Omental fat pad (tissue), 4 donors: ENCODE measurements at places on chromosomes 12 and 14. TPM values are rescaled to one million over a fixed set of nuclear protein-coding genes. Genes with fewer than 3 reads are reported as not detected.

GRCh38 chr14:70713511-70713916, 71.8 kb downstream of the TTC9 start:
- no peak for DNase-seq

- no peak for DNase-seq
Observed at GRCh38 chr12:9244894-9245293, 36.7 kb upstream of the PZP start.

GRCh38 chr12:15273896-15274295, 48.4 kb upstream of the PTPRO start:
- DNase-seq, result no peak

GRCh38 chr12:48422060-48422459, 50.3 kb upstream of the ANP32D start:
- no peak for DNase-seq

- no peak for DNase-seq
Observed at GRCh38 chr12:100058482-100059029, 73.8 kb upstream of the ANKS1B start.

GRCh38 chr12:62686938-62687337, 220.3 kb downstream of the MON2 start:
- DNase-seq, result no peak

- no peak for DNase-seq
Observed at GRCh38 chr14:70043001-70043400, 145.8 kb downstream of the SLC8A3 start.

DNA sequence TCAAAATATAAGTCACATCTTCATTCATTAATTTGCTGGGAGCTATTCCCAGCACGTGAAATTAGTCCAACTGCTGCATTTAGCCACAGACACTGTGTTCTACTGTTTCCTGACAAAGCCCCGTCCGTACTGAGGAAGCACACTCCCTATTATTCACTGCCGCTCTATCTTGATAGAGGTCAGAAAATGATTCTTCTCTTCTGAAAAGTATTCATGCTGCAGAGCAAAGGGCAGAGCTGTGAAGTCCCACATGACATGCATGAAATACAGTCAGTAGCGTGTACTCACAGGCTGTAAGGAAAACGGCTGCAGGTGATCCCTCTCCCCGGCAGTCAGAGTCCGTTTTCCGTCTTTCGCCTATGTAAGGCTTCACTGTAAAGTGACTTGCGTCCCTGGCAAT, 302.5 kb upstream of the FKBP4 start:
- DNase-seq, result no peak

DNA sequence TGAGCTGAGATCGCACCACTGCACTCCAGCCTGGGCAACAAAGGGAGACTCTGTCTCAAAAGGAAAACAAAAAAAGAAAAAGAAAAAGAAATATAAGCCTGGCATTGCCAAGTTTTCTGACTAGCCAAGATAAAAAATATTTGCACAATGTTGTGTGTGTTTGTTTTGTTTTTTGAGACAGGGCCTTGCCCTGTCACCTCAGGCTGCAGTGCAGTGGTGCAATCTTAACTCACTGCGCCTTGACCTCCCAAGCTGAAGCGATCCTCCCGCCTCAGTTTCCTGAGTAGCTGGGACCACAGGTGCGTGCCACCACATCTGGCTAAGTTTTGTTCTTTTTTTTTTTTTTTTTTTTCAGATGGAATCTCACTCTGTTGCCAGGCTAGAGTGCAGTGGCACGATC, 5.5 kb upstream of the C12orf43 start:
- DNase-seq, result no peak

DNA sequence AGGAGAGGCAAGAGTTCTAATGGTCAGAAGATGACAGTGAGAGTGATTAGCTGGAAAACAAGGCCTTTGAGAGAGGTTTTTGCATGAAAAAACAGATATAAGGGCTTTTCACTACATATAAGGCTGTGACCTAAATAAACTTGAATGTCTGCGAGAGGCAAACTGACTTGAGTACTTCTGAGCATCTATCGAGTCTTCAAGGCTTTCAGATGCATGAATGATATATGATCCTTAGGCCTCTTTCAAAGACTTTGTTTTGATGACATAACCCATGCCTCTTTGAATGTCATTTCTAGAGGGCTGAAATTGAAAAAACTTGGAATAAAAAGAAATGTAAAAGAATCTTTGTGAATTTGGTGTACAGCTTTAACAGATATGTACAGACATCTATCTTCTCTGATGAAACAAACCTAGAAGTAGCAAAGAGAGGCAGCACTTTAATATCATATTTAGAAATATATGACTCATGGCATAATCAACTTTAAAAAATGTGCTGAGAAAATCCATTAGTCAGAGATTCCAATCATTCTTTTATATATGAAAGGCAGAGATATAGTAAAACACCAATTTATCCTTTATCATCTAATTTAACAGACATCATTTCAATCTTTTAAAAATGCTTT, 72.6 kb downstream of the PPM1H start:
- no peak for DNase-seq

DNA sequence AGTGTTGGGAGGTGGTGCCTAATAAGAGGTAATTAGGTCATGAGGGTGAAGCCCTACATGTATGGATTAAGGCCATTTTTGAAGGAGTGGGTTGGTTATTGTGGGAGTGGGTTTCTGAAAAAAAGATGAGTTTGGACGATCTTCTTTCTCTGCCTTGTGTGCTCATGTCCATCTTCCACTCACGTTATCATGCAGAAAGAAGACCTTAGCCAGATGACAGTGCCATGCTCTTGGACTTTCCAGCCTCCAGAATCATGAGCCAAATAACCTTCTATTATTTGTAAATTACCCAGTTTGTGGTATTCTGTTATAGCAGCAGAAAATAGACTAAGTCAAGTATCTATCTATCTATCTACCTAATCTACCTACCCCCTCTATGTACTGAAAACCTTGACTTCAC, 71.9 kb downstream of the SDR9C7 start:
- DNase-seq, result no peak

DNA sequence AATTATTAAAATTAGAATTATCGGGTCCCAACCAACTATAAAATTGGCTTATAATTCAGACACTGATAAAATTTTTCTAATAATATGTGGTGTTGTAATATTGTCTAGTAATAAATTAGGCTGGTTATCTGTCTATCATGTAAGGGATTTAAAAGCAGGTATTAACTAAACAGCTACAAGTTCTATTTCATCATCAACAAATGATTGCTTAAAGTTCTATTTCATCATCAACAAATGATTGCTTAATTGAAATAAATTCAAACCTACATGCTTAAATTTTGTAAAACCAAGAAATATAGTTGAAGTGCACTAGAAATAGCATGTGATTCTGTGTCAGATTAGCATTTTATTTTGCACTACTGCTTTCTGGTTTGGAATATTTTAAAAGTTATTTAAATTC, 34.1 kb downstream of the SLCO1A2 start:
- DNase-seq, result no peak

DNA sequence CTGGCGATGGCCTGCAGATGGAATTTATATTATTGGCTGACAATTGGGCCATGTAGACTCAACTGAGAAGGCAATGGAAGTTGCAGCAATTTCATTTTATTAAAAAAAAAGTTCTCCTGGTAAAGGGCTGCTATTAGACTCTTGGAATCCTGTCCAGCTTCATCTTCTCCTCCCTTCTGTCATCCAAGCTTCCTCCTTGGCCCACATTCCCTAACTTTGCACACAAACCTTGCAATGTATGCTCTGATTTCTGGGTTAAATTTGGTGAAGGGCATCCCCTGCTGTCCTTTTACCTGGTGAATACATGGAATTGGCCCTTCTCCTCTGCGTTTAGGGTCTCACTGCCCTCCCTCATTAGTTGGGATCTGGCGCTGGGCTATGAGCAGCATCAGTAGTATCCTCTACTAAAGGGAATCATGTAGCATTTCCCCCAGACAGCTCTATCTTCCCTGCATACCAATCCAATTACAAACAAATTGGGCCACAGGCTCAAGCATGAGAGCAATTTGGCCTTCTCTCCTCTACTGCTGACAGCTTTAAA, 336.9 kb downstream of the BMP4 start:
- no peak for DNase-seq

DNA sequence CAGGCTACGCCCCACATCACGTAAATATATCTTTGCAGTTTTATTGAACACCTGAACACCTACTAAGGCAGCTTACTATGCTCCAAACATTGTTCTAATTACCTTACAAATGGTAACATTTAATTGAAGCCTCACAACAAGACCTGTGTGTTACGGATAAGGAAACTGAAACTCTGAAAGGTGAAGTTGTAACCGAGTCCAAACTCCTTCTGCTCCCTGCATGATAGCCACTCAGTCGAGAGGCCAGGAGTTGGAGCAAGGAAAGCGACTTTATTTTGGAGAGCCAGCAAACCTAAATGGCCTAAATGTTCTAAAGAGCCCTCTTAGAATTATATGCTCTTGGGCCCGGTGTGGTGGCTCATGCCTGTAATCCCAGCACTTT, 12.6 kb upstream of the TRPV4 start:
- no peak for DNase-seq

DNA sequence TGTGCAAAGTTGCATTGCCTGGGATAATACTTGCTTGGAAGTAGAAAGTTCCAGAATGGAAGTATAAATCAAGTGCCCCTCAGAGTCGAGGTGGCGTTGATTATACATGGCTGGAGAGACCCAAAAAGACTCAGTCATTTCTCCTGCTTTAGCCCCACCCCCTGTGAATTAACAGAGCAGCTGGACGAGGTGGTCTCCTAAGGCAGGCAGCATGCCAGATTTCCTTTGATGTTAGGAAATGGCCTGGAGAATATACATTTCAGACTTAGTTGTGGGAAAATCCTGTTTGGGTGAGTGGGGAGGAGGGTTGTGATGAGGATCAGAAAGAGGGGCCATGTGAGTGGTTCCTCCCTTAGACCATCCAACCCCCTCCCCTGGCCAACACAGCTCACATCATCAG, 406.1 kb upstream of the TMPO start:
- no peak for DNase-seq

GRCh38 chr12:75921622-75922289, 109.8 kb downstream of the PHLDA1 start:
- no peak for DNase-seq

DNA sequence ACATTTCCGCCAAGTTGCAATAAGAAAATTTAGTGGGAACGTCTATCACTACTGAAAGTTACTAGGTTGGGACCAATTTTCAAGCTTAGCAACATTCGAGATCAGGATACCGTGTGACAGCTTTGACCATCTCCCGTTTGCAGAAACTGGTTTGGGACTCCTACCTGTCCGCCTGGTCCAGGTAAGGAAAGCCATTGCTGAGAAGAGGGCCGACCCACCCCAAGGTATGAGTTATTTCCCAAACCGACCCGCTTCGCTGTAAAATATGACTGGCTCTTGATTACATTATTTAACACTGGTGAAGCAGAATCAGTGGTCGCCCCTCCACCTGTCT, 271 bp downstream of the DNAI7 start:
- no peak for DNase-seq

DNA sequence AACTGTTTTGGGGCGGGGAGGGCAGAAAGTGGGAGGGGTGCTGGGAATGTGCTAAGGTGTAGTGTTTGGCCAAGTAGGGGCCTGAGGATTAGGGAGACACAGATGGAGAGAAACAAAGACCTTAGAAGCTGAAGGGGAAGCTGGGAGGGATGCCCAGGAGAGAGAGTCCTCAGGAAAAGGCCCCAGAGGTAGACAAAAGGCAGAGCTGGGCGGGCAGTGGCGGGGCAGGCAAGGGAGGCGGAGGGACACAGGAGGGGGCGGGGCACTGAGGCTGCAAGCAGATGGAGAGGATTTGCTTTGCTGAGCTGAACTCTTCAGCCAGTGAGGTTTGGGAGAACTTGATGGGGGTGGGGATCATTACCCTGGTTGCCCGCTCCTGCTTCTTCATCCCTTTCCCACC, 2.8 kb downstream of the PTMS start:
- DNase-seq, result no peak

DNA sequence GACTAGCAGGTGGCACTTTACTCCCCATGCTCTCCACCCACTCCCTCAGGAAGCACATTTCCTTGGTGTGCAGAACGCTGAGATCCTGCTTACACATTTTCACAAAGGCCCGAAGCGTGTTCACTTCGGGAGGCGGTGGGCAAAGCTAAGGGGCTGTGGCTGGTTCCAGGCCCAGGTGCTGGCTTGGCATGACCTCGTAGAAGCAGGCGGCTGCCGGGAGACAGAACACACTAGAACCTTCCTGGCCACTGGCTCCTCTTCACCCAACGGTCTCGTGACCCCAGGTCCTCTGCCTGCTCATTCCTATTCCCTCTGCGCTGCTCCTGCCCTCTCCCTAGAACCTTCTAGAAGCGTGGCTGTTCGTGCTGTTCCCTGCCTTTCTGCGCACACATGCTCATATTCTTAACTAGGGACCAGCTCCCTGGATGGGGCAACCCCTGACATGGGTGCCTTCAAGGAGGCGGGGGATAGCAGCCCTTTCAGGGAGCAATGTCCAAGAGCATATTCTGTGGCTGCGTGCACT, 43.3 kb downstream of the ATP23 start:
- DNase-seq, result no peak

DNA sequence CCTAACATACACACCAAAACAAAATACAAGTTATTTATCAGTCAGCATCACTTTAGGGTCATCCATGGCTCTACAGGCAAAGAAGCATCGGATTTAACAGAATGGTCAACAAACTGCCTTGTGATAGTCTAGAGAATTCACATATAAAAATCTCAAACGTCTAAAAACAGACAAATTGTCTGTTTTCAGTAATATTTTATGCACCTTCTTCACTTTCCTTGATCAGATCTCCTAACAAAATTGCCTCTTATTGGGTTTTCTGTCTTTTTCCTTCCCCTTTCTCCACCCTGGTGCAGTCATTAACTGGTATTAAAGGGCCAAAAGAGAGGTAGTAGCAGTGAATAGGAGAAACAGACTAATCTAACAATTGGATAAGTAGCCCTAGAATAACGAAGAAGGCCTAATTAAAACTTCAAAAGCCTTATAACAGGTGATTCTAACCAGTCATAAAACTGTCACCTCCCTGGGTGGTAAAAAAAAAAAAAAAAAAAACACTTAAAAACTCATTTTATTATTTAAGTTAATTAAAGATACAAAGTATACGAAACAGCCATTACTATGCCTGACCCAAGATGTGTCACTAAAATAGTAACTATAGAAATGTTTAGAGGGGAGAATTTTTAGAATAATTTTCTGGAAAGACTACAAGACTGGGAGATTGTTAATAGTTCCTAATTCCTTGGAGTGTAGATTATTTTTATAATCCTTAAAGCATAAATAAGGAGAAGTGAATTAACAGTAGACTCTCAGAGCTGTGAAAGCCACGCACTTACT, 1.5 kb downstream of the KIF21A start:
- DNase-seq, result no peak

Gene ANKRD33
- total RNA-seq, result not detected

Gene TSPAN8
- total RNA-seq, result 2.9 TPM

Gene RNASE7
- not detected for total RNA-seq

Gene SERPINA10
- total RNA-seq, result not detected

Gene EPYC
- not detected for total RNA-seq

Gene RNF212B
- total RNA-seq, result not detected

Gene TAS2R19
- 7.6 TPM for total RNA-seq

Gene C3AR1
- total RNA-seq, result 43.0 TPM

Gene TPH2
- total RNA-seq, result not detected

Gene SPIC
- total RNA-seq, result not detected

Gene RND1
- 4.7 TPM for total RNA-seq

Gene IRAK3
- total RNA-seq, result 136 TPM

Gene AMIGO2
- 5.8 TPM for total RNA-seq

Gene SAMD15
- total RNA-seq, result not detected

Gene ALDH6A1
- total RNA-seq, result 53.1 TPM

Gene CD69
- total RNA-seq, result 11.5 TPM

Gene PRB2
- total RNA-seq, result not detected

Gene ANKLE2
- 83.0 TPM for total RNA-seq

Gene ASCL1
- not detected for total RNA-seq
